ENCODE measurements at places on chromosomes 5 and 9.

- no peak for DNase-seq
These were observed 72.8 kb upstream of the PITX1 start for GRCh38 chr5:135106610-135107471.

DNA sequence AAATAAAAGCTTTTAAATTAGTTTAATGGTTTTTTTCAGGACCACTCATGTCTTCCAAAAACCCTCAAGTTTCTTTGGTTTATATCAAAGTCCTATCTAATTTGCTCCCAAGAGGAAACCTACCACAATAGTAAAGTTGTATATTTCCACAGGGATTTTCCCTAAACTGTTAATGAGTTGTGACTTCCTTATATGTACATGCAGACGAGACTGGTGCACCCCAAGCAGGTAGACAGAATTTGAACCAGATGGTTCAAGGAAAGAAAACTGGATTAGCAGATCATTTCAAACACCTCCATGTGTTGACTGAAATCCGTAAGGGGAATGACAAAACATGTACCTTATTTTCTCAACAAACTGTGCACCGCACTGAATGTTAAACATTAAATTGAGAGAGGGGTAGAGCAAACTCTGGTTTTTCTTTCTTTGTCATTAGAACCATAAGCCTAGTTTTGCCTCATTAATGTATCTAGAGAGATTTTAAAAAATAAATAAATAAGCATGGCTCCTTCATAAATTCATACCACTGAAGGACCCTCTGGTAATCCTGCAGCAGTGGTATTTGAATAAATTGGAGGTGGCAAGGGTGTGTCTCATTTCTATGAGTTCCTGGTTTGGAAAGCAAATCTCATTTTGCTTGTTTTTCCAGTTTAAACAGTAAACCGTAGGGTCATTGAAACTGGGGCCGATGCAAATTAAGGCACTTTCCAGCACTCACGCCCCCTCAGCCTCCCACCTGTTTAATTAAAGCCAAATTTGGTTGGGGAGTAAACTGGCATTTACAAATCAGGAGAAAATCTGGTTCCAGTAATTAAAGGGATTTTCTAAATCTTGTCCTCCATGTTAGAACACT, 51.1 kb downstream of the ENC1 start:
- no peak for DNase-seq

DNA sequence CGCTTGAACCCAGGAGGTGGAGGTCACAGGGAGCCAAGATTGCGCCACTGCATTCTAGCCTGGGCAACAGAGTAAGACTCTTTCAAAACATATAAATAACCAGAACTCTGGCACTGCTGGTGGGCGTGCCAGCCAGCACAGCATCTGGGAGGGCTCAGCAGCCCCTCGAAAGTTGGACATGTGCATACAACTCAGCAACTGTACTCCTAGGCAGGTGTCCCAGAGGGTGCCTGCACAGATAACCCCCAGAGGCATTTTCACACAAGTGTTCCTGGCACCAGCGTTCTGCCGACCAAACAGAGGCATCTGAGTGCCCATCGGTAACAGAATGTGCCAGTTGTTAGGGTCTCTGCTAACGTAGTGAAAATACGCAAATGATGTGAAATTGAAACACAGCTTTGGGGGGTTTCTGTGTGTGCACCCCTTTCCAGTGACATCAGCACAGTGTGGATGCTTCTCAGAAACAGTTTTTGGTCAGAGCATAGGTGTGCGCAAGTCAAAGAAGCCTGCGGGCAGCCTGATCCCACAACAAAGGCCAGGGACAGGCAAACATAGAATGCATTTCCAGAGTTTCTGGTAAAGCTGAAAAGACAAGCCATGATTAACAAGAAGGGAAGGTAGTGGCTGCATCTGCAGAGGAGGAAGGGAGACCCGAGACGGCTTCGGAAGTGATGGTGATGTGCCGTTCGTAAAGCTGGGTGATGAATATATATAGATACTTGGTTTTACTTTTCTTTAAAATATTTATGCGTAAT, 190.2 kb downstream of the CACNA1B start:
- no peak for DNase-seq

GRCh38 chr5:141778683-141779082, 96.7 kb upstream of the ARAP3 start:
- DNase-seq: no peak

- DNase-seq: no peak
These were observed 98.2 kb downstream of the USP20 start for GRCh38 chr9:129933185-129934040.

GRCh38 chr9:33044677-33045282, 19.7 kb downstream of the DNAJA1 start:
- DNase-seq: peak; percentile 76

GRCh38 chr5:7754997-7755596, 95.8 kb downstream of the CFAP90 start:
- peak; percentile 81 for DNase-seq

- DNase-seq: no peak
These were observed 497.3 kb upstream of the WWC1 start for GRCh38 chr5:167794121-167794520.

- DNase-seq: no peak
These were observed 42.7 kb downstream of the CAMK2A start for GRCh38 chr5:150246835-150247234.

GRCh38 chr5:102758576-102758975, 3.5 kb downstream of the PAM start:
- no peak for DNase-seq

DNA sequence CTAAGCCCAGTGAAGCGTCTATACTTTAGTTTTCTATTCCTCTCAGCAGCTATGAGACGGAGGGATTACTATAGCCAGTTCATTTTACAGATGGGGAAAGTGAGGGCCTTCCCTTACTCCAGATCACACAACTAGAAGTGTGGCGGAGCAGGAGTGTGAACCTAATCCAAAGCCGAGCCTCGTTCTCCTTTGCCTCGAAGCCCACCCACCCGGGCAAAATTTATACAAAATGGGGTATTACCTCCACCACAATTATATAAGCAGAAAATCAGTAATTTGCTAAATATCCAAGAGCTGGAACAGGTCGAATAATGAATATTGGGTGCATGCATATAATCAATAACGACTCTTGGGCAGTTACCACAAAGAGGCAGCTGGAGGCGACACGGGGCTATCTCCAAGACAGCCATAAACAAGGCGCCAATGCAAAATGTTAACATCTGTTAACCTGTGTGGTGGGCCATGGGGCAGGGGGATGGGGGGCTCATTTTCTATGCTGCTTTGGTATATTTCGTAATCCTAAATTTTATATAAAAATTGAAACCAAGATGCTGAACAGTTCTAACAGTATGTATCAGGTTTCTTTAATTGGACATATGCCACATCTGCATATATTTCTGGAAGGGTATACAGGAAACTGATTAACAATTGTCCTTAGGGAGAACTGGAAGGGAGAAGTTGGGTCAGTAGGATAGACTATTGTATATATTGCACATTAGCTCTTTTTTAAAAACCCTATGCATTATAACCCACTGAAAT, 1.2 kb upstream of the RNF44 start:
- DNase-seq: no peak

DNA sequence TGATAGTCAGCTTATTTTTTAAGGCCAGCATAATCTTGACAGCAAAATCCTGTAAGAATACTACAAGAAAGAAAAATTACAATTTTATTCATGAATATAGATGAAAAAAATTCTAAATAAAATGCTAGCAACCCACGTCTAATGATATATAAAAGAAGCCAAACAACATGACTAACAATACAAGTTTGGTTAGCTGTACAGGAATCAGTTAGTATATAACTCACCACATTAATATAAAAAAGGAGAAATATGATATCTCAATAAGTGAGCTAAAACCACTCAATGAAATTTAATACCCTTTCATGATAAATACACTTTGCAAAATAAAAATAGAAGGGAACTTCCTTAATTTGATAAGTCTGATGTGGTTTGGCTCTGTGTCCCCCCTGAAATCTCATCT, 139.7 kb upstream of the MAN2A1 start:
- no peak for DNase-seq

- no peak for DNase-seq
These were observed 4.5 kb upstream of the ANGPTL2 start for GRCh38 chr9:127126971-127127370.

GRCh38 chr5:17398866-17399835, 98.9 kb upstream of the TAF11L2 start:
- no peak for DNase-seq

DNA sequence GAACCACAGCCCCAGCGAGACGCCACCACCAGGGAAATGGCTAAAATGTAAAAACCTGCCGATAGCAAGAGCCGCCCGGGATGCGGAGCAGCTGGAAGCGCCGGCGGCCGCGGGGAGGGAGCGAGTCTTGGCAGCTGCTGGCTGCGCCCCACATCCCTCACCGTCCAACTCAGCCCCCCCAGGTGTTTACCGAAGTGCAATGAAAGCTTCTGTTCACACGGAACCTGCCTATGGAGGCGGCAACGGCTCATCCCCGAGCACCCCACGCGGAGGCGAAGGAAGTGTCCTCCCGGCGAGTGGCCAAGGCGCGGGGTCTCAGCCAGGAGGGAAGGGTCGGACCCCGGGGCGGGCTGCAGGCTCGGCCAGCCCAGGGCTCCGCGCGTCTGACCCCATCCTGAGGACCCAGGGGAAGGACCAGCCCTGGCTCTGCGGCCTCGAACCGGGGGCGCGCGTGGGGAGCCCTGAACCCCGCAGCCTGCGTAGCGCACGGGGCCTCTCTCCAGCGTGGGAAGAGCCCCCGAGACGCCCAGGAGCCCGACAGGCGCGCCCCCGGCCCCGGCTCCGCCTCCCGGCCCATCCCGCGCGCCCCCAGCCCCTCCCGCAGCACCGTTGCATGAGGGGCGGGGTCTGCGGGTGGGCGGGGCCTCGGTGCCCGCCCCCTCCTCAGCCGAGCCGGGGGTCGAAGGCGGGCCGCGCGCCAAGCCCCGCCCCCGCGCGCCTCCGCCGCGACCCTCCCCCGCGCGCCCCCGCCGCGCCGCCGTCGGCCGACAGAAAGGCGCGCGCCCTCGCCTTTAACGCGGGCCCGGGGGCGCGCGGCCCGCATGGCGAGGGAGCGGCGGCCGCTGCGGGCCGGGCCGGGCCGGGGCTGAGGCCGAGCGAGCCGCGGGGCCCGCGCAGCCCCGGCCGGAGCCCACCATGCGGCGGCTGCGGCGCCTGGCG, at the start of gene DIPK1B:
Gene DIPK1B (plus strand): TSS at position 822 of the 939 bp plus-strand sequence. CDS start 94 bp downstream, at position 916.
- peak; percentile 65 for DNase-seq

DNA sequence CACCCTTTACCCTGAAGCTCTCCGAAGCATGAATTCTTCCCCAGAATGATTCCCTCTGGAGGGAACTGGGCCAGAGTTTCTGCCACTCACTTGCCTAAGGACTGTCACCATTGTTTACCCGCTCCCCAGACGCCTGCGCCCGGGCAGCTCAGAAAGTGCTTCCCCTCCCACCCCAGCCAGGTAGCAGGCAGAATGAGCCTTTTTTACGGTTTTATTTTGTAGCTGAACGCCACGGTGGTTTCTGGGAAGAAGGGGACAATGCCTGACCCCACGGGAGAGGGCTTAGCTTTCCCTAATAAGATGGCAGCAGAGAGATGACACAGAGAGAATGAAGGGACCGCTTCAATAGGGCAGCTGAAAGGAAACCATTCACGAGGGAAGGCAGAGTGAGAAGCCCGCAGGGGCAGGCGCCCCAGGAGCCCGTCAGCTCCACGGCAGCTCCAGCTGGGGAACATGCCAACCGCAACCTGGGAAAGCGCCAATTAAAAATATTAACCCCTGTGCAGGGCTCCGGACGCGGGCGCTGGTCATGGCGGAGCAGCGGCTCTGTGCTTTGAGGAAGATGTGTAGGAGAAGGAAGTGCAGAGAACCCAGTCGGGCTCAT, 20.4 kb upstream of the NTNG2 start:
- no peak for DNase-seq

DNA sequence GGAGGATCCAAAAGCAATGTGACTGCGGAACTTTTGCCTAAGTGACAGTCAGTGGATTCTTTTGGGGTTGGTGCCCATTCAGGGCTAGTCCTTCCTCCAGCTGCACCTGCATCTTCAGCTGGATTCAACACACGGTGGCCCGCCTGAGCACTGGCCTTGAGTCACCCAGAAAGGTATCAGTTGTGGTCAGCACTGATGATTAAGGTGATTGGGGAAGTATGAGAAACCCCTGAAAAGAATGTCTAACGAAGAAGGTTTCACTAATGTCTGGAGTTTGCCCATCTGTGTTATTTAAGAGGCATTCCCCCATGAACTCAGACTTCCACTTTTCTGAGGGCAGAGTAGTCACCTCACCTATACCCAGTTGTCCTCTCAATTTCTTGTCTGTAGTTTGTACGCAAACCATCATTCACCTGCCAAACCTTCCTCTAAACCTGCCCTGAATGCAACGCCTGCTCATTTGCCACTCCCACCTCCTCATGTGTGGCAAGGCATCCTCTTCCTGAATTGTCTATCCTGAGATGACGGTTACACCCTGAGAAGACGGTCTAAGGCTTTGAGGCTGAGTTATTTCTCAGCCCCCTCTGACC, 27.2 kb downstream of the CSF2 start:
- DNase-seq: no peak

DNA sequence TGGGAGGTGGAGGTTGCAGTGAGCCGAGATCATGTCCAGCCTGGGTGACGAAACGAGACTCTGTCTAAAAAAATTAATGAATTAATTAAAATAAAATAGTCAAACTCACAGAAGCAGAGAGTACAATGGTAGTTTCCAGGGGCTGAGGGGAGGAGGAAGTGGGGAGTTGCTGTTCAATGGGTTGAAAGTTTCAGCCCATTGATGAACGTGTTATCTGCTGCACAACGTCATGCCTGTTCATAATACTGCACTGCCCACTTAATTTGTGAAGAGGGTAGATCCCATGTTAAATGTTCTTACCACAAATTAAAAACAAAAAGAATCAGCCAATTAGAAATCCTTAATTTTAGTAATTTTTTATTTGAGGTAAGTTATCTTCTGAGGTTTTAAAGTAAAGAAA, 16.4 kb upstream of the RUFY1 start:
- no peak for DNase-seq

- DNase-seq: no peak
These were observed 191.0 kb downstream of the PJA2 start for GRCh38 chr5:109218818-109219217.

DNA sequence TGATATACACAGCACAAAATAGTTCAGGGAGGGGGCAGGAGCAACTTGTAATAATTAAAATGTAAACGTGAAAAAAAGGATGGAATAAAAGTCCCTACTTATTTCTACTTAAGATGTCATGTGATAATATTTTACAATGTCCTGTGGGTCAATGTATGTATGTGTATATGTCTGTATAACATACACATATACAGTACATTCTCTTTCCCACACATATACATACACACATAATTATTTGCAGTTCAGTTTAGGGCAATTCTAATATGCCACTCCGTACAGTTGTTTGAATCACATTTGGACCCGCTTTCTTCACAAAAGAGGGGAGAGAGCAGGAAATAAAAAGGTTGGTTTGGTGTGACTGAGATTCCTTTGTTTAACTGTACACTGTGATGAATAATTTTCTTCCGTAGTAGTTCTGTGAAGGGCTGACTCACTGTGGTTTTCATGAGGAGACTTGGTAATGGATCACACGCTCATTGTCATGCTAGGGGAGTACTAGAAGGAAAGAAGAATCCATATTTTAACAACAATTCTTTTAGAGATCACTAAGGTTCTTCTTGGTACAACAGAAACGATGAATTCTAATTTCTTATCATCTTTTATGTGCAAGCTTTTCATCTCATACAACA, 26.2 kb upstream of the ACOT12 start:
- DNase-seq: no peak

Data from NCI-H1930 (cell line).